Pulmonary artery endothelial cell (primary cell): ENCODE measurements at places on chromosomes 2 and 18. TPM values are rescaled to one million over a fixed set of nuclear protein-coding genes. Genes with fewer than 3 reads are reported as not detected.

DNA sequence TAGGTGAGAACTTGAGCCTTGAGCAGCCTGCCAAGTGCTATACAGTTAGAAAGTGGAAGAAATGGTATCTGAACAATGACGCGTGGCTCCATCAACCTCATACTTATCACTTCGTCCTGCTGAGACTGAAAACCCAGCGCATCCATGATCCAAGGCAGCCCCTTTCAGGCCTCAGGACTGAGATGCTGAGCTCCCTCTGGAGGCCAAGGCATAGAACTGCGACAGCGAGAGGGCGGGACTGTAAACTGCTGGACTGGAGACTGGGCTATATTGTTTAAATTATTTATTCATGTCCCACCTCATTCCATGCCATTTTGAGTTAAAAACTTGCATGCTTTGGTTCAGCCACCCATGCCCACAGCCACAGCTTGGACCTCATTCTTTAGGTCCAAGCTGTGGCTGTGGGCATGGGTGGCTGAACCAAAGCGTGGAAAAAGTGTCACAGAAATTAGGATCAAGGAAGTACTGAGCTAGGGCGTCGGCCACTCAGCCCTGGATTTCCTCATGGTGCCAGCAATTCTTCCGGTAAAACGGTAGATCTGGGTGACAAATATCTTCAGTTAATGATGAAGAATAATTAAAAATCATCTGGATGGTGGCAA is 195.5 kb downstream of the L3MBTL4 start:
- no peak for DNase-seq

DNA sequence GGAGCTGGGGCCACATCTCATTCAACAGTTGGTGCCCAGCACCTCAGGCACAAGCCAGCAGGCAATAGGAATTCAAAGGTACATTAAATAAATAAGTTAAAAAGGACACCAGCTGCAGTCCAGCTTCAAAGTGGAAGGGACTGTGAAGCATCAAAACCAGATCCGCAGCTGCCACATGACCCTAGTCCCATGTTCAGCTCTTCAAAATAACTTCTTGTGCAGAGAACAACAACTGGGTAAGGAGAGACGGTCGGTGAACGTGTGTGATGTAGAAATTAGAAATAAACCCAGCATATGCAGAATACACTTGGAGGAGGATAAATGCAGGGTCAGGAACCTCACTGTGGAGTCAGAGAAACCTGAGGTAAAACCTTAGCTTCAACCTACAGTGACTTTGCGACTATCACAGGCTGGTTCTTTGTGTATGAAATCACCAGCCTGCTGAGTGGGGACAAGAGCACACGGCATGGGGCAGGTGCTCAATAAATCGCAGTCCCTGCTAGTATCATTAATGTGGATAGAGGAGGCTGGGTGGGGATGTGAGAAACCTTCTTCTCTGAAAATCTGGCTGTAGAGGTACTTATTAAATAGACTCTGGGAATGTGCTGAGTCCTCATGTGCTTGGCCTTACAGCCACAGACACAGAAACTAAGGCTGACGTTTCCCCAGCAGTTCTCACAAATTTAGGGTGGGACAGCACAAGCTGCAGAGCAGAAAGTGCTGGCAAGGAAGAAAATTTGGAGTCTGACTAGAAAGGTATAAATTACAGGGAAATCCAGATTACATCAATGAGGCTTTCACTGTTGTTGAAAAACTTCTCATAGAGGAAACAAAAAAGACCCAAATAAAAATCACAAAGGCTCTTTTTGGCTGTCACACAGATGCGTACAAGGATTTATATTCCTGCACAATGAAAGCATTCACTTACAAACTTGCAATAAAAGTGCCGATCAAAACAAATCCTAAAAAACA is 20.7 kb downstream of the FBXO15 start:
- DNase-seq: no peak

DNA sequence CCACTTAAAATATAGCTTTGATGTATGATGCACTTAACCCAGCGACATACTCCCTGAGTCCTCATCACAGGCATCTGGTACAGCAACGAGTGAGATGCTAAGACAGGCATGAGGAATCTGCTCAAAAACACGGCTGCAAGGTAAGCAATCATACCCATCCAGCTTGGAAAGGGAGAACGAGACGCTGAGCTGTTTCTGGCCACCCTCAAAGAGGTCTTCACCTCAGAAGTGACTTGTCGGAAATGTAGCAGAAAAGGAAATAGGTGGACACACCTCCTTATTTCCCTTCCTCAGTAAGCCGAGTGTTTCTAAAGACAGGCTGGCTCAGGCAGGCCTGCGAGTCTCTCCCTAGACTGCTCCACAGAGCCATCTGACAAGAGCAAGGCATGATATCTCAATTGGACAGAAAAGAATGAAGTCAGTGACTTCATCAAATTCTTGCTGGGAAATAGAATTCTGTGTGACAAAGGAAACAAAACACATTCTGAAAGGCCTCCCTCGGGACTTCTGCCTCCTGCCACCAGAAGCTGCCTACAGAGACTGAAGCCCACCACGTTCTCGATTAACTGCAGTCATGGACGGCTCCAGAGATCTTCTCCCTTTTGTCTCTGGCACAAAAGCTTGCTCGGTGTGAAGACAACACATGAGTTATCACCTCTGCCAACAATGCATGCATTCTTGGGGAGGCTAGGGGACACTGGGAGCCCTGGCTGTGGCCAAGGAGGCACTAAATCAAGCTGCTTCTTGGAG is 84.3 kb downstream of the UXS1 start:
- no peak for DNase-seq

DNA sequence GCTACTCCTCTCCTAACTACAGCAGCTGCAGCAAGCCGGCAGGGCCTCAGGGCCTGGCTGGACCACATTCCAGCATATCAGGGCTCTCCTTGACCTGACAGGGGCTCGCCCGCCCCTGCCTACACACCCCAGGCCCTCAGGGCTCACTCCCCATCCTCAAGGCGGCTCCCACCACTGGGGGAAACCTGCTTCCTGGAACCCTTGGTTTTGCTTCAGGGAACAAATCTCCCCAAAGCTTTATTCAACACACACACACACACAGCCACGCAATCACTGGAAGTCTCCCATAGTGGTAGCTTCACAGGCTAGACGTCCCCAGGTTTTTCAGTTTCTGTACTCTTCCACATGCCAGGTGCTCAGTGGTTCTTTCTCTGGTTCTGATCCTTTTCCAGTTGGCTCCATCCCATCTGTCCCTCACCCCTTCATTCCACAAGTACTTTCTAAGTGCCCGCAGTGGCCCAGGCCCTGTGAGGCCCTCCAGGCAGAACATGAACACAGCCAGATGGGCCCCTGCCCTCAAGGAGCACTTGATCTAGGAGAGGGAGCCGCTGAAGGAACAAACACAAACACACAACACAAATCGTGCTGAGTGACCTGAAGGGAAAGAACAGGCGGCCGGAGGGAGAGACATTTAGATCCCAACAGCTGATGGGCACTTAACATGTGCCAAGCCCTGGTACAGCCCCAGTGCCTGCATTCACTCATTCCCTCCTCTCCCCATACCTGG is 51.1 kb downstream of the TNS1 start:
- no peak for DNase-seq

The MSGN1 gene
- not detected in 2 replicates for total RNA-seq

The ERFE gene
- total RNA-seq: 0.46 and 0.53 TPM in 2 replicates

The CHRNG gene
- not detected in 2 replicates for total RNA-seq

The RAB31 gene
- total RNA-seq: 30.8 and 32.7 TPM in 2 replicates
